ENCODE measurements at places on chromosomes 16 and 17.
A peak's percentile ranks its signal among the peaks of the same experiment; 100 is the strongest.

DNA sequence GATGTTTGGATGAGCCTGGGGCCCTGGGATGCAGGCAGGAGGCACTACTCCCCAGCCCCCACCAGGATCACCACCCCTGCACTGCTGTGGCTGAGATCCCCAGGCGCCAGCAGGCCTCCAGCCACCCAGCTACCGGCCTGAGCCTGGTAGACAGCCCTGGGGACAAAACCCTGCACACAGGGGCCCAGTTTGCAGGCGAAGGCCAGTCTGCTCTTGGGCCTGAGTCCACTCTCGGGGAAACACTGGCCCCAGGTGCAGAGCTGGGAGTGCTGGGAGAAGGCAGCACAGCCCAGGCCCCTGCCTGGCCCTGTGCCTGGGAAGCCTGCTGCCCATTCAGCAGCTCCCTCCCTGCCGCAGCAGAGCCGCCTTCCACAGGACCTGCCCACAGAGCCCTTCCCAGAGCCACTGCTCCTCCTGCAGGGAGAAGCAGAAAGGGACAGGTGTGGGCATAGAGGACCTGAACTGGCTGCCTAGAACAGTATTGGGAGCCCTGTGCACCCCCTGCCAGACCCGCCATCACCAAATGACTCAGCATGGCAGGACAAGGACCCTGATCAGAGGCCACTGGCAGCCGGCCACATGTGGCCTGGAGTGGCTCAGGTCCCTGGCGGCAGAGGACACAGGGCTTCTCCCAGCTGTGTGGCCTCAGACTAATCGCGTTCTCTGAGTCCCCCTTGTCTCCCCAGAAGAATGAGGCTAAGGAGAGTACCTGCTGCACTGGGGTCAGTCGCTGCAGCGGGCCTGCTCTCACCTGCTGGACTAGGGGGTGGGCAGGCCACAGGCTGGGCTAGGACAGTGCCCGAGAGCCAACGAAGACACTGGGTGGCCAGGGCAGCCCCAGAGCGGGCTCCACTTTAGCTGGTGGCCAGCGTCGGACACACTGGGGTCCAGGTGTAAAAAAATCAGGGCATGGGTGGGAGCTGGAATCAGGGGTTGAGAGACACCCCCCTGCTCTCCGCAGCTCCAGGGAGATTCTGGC is 10.7 kb downstream of the MSRB1 start:
- DNase-seq = no peak

DNA sequence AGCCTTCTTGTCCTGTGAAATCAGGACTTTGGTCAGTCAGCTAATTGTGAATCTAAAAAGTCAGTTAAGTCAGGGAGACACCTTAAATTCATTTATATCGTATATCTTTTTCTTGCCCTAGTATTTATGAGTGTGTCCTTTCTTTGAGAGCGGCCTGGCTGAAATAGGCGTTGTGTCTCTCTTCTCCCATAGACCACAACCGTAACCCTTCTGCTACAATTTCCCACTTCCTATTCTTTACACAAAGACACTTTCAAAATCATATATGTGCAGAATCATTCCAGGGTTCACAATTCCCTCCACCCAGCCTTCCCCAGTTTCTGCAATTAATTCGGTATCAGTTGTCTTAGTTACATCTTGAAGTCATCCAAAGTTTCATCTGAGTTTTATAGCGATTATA is 14.0 kb upstream of the COTL1 start:
- no peak for DNase-seq

DNA sequence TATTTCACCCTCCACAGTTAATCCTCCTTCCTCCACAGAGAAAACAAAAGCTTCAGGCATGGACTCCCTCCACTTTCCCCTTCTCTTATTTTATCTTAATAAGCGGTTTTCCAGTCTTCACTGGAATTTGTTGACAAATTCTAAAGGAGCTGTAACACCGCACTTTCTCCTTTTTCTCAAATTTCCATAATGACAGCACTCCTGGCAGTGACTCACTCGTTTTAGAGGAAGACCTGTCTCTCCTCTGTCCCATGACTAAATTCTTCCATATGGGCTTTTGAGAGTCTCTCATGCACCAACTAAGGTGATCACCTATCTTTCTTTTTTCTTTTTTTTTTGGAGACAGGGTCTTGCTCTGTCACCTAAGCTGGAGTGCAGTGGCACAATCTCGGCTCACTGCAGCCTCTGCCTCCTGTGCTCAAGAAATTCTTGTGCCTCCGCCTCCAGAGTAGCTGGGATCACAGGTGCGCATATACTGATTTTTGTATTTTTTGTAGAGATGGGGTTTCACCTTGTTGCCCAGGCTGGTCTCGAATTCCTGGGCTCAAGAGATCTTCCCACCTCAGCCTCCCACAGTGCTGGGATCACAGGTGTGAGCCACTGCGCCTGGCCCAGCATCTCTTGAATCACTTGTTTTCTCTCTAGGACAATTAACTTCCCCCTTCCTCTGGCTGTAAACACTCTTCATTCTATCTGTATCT is 7.7 kb downstream of the ITGAM start:
- DNase-seq = no peak

DNA sequence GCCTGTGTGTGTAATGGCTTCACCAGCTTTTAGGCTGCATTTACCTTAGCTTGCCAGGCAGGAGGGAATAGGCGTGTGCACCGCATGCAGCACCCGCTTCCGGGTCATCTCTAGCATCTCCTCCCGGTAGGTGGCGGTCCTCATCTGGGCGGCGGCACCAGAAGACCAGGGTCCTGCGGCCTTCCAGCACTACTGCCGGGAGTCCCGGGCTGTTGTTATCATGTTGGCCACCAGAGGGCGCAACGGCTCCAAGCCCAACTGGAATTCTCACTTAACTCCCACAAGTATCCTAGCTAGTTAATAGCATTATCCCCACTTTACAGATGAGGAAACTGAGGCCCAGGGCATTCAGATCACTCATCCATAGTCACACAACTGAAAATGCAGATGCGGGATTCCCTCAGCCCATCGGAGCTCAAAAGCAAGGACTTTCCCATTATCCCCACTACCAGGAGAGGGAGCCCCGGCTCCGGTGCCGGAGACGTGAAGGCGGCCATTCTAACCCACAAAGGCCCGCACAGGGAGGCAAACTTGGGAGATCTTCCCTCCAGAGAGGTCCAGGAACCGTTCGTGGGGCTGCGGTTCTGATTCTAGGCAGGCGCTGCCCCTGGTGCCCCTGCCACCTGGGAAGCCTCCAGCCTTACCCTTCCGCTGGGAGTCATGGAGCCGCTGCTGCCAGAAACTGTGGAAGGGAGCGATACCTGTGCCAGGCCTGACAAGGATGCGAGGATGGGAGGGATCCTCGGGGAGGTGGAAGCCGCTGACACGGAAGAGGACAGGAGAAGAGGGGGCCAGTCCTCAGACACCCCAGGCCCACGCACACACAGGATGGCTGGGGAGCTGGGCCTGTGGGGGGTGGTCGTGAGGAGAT is 23.9 kb downstream of the LGALS9 start:
- peak; percentile 16 for DNase-seq

GRCh38 chr16:80366023-80366422 is 174.8 kb upstream of the DYNLRB2 start:
- no peak for DNase-seq

DNA sequence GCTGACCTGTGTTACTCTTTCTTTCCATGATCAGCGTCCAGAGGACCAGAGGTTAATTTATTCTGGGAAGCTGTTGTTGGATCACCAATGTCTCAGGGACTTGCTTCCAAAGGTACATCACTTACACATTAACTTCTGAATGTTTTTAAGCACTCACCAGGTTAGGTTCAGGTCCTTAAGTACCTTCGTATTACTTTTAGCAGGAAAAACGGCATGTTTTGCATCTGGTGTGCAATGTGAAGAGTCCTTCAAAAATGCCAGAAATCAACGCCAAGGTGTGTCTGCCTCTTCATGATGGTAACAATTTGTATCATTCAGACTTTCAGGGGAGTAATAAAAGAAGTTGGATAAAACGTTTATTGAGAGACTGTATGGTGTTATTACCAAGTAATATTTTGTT is 3.3 kb downstream of the HERPUD1 start:
- DNase-seq = no peak

- DNase-seq = no peak
Measured at GRCh38 chr17:51507444-51507843, 247.1 kb downstream of the UTP18 start.

DNA sequence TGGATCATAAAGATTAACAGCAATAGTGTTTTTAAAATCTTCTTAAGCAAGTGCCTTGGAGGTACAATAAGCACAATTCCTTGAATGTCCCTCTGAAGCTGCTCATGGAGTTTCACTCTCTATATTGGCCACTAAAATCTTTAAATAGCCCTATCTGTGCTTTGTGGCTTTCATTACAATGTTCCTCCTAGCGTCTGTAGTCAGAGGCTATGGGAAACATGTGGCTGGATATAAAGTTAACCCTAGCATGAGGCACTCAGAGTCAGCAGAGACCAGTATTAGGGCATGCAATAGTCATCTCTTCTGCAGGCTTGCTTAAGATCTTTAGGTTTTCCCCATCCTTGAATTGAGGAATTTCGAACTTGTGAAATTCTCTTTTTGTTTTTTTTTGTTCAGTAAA is 668.2 kb downstream of the CDH11 start:
- DNase-seq = no peak

DNA sequence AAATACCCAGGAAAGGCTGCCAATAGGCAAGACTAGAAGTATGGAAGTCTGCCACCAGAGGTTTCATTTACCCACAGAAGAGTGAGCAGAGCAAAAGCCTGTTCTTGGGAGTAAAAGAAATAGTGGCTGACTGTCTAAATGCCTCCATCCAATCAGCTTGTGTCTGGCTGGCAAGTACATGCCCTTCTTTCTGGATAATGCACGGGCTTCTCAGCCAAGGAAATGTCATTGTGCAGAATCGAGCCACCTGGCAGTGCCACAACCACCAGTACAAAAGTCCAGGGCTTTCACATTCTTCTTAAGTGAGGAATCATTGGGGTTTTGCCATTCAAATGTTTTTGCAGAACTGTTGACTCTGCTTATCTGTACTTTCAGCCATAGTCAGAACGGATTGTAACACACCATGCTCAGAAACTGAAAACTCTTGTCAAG is 10.1 kb upstream of the ERCC4 start:
- no peak for DNase-seq

DNA sequence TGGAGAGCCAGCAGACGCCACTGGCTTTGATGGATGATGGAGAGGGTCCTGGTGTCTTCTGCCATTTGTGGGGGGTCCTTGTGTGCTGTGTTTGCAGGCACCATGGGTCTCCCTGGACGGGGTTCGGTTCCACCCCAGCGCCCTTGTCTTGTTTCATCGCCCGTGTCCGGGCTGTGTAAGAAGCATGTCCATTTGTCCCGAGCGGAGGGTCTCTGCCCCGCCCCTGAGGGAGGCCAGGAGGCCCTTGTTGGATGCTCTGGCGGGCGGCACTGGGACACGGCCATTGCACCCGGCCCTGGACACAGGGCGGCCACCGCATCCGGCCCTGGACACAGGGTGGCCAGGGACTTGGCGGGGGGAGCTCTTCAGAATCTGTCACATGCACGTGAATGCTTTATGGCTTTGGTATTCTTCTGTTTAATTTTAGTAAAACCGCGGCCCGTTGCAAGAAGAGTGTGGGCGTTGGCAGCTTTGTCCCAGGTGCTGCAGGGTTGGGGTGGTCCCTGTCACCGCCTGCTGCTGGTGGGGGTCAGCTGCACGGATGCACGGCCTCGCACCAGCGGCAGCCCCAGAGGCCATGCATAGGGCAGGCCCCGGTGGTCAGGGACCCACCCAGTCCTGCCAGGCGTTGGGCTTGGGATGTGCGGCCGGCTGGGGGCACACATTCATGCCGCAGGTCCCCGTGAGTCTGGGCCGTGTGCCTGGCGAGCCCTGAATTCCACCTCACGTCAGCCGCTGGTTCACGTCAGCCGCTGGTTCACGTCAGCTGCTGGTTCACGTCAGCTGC is 21.0 kb upstream of the ZNF750 start:
- no peak for DNase-seq

DNA sequence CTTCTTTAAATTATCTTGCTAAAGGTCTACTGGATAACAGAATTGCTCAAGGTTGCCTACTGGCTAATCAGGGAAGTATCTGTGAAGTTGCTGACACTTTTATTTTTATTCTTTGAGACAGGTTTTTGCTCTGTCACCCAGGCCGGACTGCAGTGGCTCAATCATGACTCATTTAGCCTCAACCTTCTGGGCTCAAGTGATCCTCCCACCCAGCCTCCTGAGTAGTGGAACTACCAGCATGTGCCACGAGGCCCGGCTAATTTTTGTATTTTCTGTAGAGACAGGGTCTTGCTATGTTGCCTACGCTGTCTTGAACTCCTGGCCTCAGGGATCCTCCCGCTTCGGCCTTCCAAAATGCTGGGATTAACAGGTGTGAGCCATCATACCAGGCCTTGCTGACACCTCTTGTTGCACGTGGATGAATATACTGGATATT is 43.1 kb downstream of the GLG1 start:
- DNase-seq = peak; percentile 8

DNA sequence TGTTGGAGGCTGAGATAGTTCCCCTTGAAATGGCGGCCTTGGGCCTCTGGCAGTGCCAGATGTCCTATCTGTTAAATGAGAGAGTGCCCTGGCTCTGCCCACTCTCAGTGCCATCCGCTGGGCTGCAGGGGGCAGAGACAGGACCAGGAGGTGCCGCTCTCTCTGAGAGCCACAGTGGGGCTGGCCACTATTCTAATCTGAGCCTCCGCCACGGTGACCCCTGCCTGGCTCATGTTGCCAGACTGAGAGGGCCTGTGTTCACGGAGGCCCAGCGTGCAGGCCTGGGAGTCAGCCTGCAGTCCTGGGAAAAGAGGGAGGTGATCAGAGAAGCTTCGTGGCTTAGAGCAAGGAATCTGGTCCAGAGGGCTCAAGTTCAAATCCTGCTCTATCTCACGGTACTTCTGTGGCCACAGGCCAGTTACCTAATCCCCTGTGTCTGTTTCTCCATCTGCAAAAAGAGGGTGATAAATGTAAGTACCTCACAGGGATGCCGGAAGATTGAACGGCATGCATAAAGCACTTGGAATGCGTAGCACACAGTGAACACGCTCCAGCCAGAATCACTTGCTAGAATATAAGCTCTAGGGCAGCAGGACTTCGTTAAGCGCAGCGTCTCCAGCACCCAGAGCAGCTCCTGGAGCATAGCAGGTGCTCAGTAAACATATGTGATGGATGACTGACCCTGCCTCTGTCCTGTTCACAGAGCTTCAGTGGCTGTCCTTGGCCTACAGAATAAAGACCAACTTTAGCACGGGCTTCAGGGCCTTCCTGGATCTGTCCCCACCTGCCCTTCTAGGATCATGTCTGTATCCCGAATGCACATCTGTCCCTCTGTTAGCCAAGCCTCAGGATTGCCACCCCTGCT is 6.3 kb downstream of the ATP2A3 start:
- no peak for DNase-seq

GRCh38 chr16:69412287-69412686 is 12.1 kb upstream of the CYB5B start:
- DNase-seq = no peak

- no peak for DNase-seq
Measured at GRCh38 chr16:75000481-75001081, 1.8 kb downstream of the ZNRF1 start.

GRCh38 chr17:31588034-31588433 is 196.6 kb downstream of the RAB11FIP4 start:
- no peak for DNase-seq

DNA sequence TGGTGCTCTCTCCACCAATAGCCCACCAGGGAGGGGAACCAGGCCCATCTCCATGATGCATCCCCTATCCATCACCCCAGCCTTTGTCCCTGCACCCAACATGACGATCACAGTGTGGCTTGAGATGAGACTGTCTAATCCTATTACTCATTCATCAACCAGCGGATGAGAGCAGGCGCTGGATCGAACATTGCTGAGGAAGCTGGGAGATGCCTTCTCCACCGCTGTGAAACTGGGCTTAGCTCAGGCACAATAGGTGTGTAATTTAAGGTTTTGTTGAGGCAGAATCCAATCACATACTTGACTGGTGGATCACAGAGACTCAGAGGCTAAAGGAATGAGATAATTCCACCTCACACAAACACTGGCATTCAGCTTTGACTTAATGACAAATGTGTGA is 64.6 kb upstream of the IRX3 start:
- no peak for DNase-seq
